ENCODE measurements at places on chromosomes 11 and 22.

- DNase-seq = no peak
Measured at GRCh38 chr11:130771708-130772107, 144.6 kb downstream of the SNX19 start.

GRCh38 chr22:47435204-47435487, 672.7 kb downstream of the TBC1D22A start:
- DNase-seq = peak; percentile 53

GRCh38 chr11:66725647-66726046, 3.4 kb downstream of the SPTBN2 start:
- no peak for DNase-seq

GRCh38 chr22:36287881-36288515, 35.1 kb downstream of the APOL1 start:
- DNase-seq = no peak

- no peak for DNase-seq
Measured at GRCh38 chr11:127006311-127006710, 5.7 kb upstream of the KIRREL3 start.

DNA sequence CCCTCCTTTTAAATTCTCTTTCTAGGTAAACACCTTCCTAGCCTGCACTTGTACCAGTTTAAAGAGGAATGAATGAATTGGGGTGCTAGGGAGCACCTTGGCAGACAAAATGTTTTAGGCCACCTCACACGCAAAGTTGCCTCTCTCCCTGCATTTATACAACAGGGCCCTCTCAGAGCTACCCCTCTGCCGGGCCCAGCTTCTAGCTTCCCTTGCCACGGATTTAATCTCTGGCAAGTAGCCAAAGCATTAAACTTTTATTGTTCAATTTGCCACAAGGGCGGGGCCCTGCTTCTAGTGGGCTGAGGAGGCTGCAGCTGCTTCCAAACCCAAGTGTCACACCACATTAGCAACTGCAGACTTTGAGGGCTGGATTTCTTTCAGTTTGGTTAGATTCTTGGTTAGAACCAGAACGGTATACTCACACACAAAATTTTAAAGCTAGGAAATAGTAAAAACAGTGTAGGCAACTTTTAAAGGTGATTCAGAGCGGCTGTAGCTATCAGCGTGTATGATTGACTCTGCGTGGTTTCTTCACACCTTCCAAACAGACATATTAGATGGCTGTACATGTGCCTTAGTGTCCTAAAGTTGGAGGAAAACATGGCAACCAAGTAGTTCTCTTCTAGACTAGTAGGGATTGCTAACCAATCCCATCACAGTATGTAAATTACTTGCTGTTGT, 6.5 kb downstream of the KREMEN1 start:
- DNase-seq = peak; percentile 98

GRCh38 chr11:33779849-33780528, 5.7 kb upstream of the FBXO3 start:
- no peak for DNase-seq

- peak; percentile 30 for DNase-seq
Measured at GRCh38 chr11:74321487-74322188, 10.2 kb upstream of the P4HA3 start.

- DNase-seq = peak; percentile 85
Measured at GRCh38 chr11:2194877-2195755, 23.5 kb upstream of the TH start.

Data from NCI-H524 (cell line).